Frontal cortex (tissue), 4 donors: ENCODE measurements at places on chromosomes 4 and X.

- DNase-seq, result no peak
Observed at GRCh38 chr4:169416997-169417396, 146.2 kb upstream of the SH3RF1 start.

DNA sequence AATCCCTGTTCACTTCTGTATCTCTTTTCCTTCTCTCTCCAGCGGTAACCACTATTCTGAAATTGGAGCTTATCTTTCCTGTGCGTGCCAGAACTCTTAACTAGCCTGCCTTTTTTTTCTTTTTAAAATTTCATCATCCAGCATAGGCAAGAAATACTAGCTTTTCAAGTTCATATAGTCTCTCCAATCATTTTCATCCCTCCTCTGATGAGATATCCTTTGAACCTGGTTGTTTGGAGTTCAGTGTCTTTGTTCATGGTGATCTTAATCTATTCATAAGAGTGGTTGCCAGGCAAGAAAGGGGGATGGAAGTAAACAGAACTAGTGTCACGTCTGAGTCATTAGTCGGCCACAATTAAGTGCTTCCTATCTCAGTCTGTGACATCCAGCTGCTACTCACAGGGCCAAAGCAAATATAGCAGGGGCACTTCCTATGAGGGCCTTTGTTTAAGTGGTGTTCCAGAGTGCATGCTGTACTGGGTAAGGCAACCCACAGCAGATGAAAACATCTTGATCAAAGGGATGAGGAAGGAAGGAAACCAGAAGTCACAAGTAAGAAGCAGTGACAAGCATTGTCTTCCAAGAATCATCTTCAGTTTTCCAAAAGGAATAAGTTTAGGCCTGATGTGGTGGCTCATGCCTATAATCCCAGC is 56.4 kb upstream of the XIAP start:
- no peak for DNase-seq

- no peak for DNase-seq
Observed at GRCh38 chr4:153018031-153018430, 81.9 kb downstream of the FHDC1 start.

DNA sequence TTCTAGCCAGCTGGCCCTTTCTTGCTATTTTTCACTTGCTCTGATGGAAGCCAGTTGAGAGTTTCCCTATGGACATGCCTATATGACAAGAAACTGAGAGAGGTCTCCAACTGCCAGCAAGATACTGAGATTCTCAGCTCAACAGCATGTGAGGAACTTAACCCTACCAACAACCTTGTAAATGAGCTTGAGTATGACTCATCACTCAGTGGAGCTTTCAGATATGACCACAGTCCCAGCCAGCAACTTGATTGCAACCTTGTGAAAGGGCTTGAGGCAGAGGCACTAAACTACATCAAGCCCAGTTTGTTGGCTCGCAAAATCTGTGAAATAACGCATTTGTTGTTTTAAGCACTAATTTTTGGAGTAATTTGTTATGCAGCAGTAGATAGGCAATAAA is 175.8 kb downstream of the COMMD8 start:
- DNase-seq, result no peak

GRCh38 chrX:124030520-124030919 is 69.0 kb downstream of the STAG2 start:
- no peak for DNase-seq

DNA sequence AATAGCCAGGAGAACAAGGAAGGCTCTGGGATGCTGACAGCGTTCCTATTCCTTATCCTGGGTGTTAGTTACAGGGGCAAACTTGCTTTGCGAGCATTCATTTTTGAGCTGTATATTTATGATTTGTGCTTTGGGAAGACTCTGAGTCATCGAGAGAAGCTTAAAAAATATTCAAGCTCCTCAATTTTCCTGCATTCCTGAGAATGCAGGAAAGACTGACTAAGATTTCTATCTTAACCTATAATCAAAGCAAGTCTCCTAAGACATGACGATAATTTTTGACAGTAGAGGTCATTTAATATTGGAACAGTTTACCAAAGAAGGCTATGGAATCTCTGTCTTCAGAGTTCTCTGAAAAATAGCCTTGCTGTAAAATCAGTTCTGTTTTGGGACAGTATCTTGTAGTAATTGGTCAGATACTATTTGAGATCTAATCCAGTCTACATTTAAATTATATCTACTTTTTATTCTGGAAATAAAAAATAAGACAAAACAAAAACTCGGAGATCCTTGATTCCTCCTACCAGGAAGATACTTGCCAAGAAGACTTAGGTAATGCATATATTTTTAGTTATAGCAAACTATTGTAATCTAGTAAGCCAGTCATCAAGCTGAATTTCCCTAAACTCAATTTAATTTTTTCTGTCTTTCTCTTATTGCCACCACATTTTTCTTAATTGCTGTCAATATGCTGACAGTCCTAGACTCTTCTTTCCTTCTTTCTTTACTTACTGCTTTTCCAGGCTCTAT is 31.7 kb downstream of the BBS12 start:
- no peak for DNase-seq

GRCh38 chr4:150569998-150570535 is 11.9 kb upstream of the MAB21L2 start:
- DNase-seq, result no peak

GRCh38 chr4:7059662-7060061 is 8.2 kb downstream of the GRPEL1 start:
- no peak for DNase-seq

DNA sequence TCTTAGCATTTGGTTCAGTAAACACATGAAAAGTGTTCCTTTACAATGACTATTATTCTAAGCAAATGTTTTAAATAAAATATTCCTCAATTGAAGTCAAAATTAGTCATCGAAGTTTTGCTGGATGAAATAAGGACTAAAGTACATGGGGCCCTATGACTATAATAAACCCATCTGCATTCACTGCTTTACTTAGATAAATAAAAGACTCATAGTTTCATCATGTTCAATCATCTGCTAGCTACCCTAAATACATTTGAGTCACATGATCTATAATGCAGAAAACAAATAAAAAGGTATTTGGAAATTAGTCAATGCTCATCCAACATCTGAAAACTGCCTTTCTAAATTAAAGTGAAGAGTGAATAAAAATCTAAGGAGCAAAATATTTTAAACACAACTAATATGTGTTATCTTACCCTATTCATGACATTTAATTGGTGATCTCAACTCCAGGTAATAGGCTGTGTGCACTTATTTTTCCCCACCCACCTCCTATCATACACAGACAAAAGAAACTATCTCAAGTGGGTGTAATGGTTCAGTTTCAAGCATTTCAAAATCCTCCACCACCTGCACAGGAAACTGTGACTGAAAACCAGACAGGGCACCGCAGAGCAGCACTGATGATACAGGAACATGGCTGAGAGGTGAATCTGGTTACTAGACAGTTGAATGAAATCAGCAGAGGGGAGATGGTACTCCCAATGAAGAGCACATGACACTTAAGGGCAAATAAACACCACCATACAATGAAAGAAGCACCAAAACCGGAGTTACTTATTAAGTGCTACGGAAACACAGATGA is 78.6 kb downstream of the CAMK2D start:
- no peak for DNase-seq

DNA sequence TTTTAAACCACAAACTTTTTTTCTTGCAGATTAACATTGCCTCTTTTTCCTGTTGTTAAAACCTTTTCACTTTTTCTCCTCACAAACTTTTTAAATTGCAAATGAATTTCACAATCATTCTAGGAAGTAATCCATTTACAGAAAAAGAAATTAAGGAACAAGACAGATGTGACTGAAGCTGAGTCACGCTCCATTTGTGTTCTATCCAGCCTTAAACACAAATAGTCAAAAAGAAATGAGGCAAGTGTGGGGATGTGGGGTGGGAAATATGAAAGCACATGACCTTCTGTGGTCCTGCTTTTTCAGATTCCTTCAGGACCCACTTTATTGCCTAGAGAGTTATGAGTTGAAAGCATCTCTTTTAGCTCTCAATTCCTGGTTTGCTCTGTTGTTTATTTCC is 197.0 kb downstream of the ADGRL3 start:
- DNase-seq, result no peak

- no peak for DNase-seq
Observed at GRCh38 chr4:184451726-184452125, 22.6 kb downstream of the IRF2 start.

GRCh38 chrX:78019586-78020483 is 50.4 kb upstream of the PGAM4 start:
- no peak for DNase-seq

DNA sequence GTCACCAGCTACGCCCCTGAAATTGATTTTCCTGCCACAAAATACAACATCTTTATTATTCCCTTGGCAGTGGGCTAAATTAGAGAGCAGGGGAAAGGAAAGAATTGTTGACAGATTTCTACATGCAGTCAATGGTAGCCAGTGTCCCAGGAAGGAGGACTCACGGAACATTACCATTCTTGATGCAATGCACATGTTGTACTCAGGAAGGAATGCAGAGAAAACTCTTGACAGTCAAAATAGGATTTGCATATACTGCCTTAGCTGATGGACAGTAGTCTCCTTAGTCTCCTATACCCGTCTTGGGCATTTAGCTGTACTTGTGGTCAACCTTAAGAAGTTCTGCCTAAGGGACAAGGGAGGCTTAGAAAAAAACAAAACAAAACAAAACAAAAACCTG is 158.0 kb upstream of the GYPA start:
- no peak for DNase-seq

GRCh38 chrX:10074241-10074941 is 82.4 kb upstream of the CLCN4 start:
- DNase-seq, result no peak

- no peak for DNase-seq
Observed at GRCh38 chrX:7127056-7127455, 20.5 kb upstream of the STS start.

GRCh38 chr4:5894266-5894665 is 1.4 kb upstream of the CRMP1 start:
- no peak for DNase-seq

DNA sequence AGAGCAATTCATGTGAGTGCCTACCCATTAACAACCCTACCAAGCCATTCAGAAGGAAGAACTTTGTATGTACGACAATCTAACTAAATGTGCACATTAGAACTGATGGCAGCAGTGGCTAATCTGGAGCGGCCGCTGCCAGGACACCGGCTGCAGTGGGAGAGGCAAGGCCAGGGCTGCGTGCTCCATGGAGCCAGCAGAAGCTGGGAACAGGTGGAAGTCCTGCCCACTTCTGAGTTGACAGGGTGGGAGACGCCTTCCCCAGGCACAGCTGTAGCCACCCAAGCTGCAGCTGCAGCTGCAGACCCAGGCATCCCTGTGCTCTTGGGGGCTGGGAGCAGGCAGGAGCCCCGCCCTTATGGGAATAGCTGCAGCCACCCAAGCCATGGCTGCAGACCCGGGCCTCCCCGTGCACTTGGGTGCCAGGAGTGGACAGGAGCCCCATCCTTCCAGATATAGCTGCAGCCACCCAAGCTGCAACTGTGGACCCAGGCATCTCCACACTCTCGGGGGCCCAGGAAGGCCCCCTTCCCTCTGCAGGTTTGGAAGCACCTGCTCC is 79.1 kb upstream of the DDX60 start:
- DNase-seq, result no peak

- DNase-seq, result no peak
Observed at GRCh38 chrX:8377041-8377440, 87.6 kb upstream of the VCX3B start.

- no peak for DNase-seq
Observed at GRCh38 chrX:17411205-17411604, 36.2 kb downstream of the NHS start.

GRCh38 chr4:159564615-159565014 is 461.7 kb downstream of the RAPGEF2 start:
- no peak for DNase-seq

DNA sequence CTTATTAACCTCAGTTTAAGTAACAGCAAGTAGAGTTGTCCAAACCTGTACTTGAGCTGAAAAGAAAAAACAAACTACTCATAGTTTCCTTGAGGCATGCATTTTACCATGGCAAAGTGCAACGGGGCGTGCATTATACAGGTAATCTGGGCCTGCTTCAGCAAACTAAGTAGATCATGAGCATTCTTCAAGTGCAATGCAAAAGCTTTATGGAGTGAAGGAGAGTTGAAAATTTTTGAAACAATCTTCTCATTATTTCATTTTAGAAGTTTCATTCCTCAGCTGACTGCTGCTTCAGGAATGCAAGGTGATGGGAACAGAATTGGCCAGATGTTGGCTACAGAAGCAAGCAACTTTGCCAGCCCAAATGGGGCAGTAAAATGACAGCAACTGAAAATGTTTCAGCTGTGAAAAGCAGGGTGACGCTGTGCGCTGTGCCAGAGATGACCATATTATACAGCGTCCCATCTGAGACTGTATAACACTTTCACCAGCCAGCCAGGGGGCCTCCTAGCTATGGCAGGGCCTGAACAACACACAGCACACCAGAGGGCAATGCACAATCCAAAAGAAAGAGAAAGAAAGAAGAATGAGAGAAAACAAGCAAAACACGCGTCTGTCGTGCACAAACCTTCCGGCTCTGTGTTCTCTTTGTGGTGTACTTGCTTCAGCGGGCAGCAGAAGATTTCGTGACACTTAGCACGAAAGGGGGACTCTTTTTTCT is 145.5 kb upstream of the FGF13 start:
- no peak for DNase-seq

DNA sequence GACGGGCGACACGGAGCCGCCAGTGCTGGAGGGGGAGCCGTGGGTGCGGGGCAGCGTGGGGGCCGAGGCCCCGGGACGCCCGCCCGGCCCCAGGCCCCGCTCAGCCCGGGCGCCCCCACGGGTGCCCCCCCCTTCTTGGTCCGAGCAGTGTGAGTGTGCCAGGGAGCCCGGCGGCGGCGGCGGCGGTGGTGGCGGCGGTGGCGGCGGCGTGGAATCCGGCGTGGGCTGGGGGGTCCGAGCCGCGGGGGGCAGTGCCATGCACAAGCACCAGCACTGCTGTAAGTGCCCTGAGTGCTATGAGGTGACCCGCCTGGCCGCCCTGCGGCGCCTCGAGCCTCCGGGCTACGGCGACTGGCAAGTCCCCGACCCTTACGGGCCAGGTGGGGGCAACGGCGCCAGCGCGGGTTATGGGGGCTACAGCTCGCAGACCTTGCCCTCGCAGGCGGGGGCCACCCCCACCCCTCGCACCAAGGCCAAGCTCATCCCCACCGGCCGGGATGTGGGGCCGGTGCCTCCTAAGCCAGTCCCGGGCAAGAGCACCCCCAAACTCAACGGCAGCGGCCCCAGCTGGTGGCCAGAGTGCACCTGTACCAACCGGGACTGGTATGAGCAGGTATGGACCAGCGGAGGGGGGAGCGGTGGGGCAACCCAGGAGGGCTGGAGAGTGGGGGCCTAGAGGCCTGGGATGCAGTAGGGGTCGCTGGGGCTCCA is 466 bp downstream of the DLG3 start:
- DNase-seq, result no peak

- DNase-seq, result peak; percentile 7
Observed at GRCh38 chrX:140710710-140711109, 1.2 kb downstream of the LINC00632 start.

DNA sequence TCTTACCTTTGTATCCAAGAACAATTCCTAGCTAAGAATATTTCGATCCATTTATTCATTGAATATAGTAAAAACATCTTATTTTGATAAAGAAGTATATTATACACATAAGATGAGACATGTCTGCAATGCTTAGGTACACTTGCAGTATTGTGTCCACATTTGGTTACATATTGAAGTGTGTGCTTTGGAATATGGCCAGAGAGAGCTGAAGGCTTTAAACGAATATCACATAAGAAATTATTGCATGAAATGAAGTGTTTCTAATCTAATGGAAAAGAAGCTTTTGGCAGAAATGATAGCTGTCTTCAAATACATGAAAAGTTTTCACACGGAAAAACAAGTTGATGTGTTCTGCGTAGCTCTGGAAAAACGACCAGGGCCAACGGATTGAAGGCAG is 516.1 kb upstream of the ZFP42 start:
- DNase-seq, result no peak
